A549 (cell line): ENCODE measurements at places on chromosomes 12 and 14. TPM values are rescaled to one million over a fixed set of nuclear protein-coding genes. Genes with fewer than 3 reads are reported as not detected.

SYNDIG1L gene
- not detected in 3 replicates for polyA plus RNA-seq

LRRIQ1 gene
- polyA plus RNA-seq, result 0.84 to 1.5 TPM (median 1.4 TPM) in 3 replicates

DNA sequence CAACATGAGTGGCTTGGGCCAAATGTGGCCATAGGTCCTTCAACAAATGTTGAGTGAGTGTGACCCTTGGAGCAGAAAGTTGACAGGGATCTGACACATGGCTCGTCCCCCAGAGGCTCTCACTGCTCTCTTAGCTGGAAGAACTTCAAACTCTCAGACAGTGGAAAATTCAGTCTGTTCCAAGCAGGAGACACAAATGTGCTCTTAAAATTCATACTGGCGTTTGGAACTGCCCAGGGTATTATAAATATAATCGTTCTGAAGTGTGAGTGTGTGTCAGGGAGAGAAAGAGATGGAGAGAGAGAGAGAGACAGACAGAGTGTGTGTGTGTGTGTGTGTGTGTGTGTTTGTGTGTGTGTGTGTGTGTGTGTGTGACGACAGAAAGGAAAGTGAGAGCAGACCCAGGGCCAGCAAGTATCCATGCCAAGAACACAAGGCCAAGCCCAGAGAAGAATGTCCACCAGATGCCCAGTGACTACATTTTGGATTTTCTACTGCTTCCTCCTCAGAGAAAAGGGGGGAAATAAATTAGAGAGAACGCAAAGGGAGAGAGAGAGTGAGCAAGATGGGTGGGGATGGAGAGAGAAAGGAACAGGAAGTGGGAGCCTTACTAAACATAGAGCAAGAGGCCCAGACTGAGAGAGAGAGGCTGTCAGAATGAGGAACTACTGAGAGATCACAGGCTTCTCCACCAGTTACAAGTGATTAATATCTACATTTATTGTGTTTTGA lies 193.6 kb upstream of the NUDT4 start:
- no peak for DNase-seq

GRCh38 chr14:84520711-84521338 lies 1009.1 kb upstream of the FLRT2 start:
- no peak for DNase-seq

- no peak for DNase-seq
Observed at GRCh38 chr12:96806272-96806671, 100.8 kb upstream of the NEDD1 start.
